T-helper 2 cell (primary cell): ENCODE measurements at places on chromosomes 3 and 15.

DNA sequence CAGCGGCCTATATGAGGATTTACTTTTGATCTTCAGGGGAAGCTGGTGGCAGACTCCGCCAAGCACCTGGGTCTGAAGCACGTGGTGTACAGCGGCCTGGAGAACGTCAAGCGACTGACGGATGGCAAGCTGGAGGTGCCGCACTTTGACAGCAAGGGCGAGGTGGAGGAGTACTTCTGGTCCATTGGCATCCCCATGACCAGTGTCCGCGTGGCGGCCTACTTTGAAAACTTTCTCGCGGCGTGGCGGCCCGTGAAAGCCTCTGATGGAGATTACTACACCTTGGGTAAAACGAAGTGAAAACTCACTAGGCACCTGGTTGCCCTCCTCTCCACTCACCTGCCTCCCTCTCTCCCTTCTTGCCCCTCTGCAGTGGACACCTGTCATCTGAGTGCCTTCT, 33.8 kb upstream of the TRA2B start:
- DNase-seq: no peak

DNA sequence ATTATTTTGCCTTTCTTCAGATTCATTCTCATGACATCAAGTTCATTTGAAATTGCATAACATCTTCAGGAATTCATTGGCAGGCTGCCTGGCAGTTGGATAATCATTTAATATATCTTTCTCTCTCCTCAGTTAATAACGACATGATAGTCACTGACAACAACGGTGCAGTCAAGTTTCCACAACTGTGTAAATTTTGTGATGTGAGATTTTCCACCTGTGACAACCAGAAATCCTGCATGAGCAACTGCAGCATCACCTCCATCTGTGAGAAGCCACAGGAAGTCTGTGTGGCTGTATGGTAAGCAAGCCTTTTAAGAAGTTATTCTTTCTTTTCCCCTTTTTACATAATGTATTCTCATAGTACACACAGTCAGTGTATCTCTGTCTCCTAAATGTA, 38.2 kb downstream of the TGFBR2 start:
- DNase-seq: no peak

DNA sequence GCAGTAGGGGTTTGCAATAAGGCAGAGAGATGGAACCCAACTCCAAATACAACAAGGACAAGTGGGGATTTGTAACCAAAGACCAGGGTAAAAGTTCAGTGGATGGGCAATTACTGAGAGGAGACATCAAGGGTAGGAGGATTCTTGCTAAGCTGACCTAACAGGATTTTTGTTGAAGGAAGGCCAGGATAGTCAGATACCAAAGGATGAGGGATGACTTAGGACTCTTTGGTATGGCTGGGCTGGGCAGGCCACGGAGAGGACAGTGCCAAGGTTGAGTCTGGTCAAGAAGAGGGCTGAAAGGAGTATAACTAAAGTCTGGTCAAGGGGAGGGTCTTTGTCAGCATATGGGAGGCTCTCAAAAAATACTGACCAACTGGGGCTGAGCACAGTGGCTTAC, 85.3 kb upstream of the UBE2E2 start:
- no peak for DNase-seq

GRCh38 chr15:92059036-92059970, 205.8 kb downstream of the SLCO3A1 start:
- no peak for DNase-seq

GRCh38 chr3:67335813-67336212, 318.6 kb downstream of the SUCLG2 start:
- DNase-seq: no peak

DNA sequence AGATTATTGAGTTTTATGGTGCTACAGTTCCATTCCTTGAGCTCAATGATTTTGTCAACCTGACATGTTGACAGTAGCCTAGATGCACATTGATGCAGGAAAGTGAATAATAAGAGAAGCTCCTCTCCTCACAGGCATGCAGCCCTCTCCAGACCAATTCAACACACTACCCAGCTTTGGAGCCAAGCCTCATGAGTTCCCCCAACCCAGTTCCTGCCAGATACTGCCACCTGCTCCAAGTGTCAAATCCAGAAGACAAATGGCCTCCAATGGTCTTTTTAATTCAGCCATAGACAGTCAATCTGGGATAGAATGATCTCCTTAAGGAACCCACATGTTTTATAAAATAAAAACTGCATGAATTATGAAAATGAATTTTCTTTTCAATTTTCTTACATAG, 83.7 kb upstream of the ARHGEF3 start:
- no peak for DNase-seq

GRCh38 chr3:137347132-137347531, 389.3 kb downstream of the IL20RB start:
- DNase-seq: no peak

DNA sequence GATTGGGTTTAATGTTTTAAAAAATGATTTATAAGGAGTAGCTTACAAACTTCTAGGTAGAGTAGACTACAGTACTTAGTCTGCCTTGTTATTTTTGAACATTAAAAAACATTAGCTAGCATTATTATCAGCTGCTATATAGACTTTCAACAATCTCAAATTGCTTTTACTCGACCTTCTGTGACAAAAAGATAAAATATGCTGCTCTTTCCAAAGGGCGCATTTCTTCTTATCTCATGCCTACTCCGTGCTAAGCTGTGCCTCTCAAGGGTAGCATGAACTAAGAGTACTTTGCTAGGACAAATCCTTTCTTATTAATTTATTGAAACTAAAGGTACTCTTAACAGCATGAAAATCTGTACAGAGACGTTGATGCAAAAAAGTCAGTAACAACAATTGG, 71.3 kb downstream of the SPRED1 start:
- no peak for DNase-seq

DNA sequence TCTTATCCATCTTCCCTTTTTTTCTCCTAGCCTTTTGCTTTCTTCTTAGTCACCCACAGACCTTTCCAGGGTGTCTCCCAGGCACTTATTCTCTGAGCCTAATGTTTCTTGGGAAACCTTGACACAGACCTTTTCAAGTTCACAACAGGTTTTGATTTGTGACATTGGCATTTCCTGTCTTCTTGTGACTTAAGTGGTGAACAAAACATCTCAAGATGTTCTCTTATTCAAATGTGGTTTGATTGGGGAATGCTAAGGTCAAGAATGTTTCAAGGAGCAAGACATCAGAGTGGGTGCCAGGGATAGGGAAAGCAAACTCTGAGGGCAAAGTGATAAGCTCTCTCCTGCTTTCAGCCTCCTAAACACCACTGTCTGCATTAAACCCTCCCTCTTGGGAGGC, 68.2 kb upstream of the GSK3B start:
- DNase-seq: no peak

GRCh38 chr3:17634964-17635363, 107.5 kb downstream of the TBC1D5 start:
- DNase-seq: no peak

GRCh38 chr15:55468321-55468720, 39.7 kb downstream of the DNAAF4 start:
- DNase-seq: no peak

- DNase-seq: no peak
Observed at GRCh38 chr15:68001811-68002210, 52.3 kb upstream of the PIAS1 start.

DNA sequence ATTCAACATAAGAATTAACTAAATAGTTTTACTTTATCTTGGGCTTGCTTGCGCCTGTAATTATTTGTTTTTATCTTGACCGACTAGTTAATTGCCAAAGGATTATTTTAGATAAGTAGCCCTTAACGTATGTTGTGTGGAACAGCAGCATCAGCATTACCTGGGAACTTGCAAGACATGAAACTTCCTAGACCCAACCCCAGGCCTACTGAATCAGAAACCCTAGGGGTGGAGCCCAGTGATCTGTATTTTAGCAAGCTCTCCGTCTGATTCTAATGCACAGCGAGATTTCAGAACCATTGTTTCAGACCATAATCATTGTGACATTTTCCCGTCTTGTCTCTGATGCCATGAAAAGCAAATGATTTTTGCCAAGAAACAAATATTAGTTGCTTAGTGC, 31.1 kb downstream of the FILIP1L start:
- DNase-seq: no peak

GRCh38 chr3:71168880-71169411, 414.6 kb downstream of the FOXP1 start:
- DNase-seq: no peak

DNA sequence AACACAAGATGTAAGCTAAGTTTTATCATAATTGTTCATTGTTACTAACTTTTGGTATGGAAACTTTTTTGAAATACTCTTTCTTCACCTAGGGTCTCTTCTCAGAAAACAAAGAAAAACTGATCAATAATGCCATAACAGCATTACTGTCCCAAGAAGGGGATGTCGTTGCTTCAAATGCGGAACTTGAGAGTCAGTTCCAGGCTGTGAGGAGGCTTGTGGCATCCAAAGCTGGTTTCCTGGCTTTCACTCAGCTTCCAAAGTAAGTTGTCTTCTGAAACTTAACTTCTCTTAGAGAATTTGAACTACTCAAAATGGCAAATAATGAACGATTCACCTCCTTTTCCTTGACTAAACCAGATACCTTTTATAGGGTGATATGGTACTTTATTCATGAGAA, 39.3 kb downstream of the DNAJC13 start:
- no peak for DNase-seq

- DNase-seq: no peak
Observed at GRCh38 chr15:49723981-49724380, 103.1 kb downstream of the DTWD1 start.

GRCh38 chr3:37086918-37087317, 87.5 kb downstream of the LRRFIP2 start:
- no peak for DNase-seq

- DNase-seq: no peak
Observed at GRCh38 chr15:81111510-81112470, 22.3 kb upstream of the CFAP161 start.

GRCh38 chr3:122766430-122766829, 27.2 kb downstream of the HSPBAP1 start:
- DNase-seq: no peak

DNA sequence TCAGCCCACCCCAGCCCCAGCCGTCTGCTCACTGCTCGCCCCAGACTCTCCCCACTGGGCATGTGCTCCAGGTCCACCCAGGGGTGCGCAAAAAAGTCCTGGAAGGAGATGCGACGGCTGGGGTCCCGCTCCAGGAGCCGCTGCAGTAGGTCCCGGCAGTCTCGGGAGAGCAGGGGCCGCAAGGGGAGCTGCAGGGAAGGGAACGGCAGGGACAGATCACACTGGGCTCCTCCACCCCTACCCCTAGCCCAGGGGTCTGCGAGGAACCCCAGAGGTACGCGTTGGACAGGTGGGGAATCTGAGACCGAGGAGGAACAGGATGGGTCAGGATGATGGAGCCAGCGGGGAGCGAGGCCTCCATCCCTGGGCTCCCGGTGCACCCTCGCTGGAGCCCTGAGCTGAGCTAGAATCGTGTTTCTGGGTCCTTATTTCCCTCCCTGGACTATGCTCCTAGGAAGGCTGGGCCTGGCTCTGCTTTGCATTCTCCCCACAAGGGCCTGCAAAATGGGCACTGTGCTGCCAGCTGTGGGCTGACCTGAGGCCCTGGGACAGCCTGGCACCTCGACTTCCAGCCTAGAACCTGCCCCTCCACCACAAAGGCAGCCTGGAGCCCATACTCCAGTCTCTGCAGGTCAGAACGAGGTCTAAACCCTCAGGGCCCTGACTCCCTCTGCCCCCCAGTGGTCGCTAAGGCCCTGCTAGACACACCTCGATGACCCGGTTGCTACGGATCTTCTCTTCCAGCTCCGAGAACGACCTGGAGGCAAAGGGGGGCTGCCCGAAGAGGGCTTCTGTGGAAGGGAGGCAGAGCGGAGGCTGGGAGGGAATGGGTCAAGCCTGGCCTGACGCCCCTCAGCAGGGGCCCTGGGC, 3.2 kb downstream of the ULK3 start:
- no peak for DNase-seq

GRCh38 chr3:111808439-111808838, 50.6 kb upstream of the PHLDB2 start:
- no peak for DNase-seq

DNA sequence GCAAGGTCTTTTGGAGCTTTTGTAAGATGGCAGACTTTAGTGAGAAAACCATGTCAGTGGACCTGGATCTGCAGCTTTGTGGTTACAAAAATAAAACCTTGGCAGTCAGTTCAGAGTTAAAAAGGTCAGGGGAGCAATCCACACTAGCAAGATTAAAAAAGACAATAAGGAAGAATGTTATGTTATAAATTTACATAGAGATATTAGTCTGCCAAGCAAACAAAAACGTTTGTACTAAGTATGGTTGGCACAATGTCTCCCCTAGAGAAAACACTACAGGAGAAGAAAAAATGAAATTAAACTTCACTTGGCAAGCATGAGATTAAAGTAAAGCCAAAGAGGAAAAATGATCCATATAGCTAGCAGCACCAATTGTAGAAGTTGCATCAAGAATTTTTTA, 205.0 kb downstream of the LSAMP start:
- DNase-seq: no peak

GRCh38 chr15:55255714-55256113, 33.9 kb downstream of the RAB27A start:
- DNase-seq: no peak

- DNase-seq: no peak
Observed at GRCh38 chr3:123457841-123458240, 9.0 kb upstream of the ADCY5 start.

GRCh38 chr3:55339819-55340218, 147.3 kb downstream of the WNT5A start:
- no peak for DNase-seq

DNA sequence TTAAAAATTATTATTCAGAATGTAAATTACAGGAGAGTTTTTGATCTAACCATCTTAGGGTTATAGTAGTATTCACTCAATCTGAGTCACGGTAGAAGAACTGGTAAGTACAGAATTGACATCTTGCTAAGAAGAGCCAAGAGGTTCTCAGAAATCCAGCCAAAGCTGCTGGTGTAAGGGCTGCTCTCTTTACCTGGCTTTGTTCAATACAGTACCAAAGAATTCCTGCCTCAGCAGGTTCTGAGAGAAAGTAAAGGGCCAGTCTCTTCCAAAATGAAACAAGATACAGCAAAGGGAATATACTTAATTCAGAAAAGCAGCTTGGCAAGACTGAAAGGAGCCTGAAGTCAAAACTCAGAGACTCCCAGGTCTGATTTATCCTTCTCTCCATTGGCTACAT, 193.1 kb downstream of the TNIK start:
- no peak for DNase-seq

DNA sequence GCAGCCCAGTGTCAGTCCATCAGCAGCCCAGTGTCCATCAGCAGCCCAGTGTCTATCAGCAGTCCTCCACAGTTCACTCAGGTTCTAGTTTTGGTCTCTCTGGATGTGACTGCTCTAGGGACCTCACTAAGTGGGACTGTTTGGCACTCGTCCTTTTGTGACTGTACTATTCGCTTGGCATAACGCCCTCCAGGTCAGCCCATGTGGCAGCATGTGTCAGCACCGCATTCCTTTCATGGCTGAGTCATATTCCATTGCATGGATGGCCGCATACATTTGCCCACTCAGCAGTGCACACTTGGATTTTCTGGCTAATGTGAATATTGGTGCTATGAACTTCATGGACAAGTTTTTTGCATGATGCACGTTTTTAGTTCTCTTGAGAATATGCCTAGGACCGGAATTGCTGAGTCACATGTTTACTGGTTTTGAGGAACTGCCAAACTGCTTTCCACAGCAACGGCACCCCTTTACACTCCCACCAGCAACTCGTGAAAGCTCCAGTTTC, 16.4 kb downstream of the CHST13 start:
- no peak for DNase-seq
